ENCODE measurements at places on chromosomes 16 and 17.

DNA sequence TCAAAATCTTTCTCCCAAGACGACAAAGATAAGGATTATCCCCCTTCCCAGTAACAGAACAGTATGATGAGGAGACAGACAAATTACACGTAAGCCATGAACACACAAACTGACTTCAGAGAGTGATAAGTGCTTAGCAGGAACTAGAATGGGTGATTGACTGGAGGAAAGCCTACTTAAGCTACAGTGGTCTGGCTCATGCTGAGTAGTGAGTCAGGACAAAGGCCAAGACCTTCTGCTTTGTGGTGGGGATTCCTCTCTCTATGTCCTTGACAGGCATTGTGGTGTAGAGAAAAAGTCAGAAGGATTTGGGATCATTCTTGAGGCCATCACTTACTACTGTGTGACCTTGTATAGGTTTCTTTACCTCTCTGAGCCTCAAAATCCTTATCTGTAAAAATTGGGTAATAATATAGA lies 381.9 kb upstream of the CCL2 start:
- DNase-seq: no peak

GRCh38 chr16:11004973-11005610 lies 60.7 kb downstream of the CLEC16A start:
- no peak for DNase-seq

GRCh38 chr16:11349599-11350276 lies 4.5 kb downstream of the RMI2 start:
- no peak for DNase-seq

- DNase-seq: no peak
These were observed 2.6 kb upstream of the MBTPS1 start for GRCh38 chr16:84119368-84119767.

GRCh38 chr16:3007957-3008689 lies 4.6 kb upstream of the CLDN9 start:
- DNase-seq: no peak

DNA sequence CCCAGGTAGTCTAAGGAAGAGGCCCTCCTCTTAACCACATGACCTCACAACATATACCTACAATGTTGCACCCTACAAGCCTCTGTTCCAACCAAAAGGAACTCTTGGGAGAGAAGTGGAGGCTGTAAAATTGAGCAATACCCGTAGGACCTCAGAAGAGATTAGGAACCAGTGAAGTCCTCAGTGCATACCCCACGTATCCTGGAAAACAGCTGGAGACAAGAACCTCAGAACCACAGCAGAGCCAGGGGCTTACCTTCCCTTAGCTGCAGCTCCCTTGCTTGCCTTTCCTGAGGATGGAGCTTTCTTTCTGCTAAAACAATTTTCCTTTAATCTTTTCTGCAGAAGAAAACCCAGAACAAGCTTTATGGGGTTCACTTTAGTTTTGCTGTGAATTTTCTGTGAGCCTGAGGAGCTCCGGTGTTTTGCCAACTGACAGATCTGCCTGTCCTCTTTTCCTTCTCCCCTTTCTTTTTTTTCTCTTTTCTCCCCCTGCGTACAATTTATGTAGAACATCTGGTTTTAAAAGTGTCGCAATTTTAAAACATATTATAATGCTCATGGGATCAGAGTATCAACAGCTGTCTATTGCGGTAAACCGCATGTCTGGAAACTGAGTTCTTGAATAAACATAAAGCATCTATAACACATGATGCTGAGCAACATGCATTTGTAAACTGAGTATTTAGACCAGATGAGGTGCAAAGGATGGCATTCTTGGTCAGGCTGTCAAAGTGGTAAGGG lies 226.4 kb upstream of the MAF start:
- DNase-seq: no peak

DNA sequence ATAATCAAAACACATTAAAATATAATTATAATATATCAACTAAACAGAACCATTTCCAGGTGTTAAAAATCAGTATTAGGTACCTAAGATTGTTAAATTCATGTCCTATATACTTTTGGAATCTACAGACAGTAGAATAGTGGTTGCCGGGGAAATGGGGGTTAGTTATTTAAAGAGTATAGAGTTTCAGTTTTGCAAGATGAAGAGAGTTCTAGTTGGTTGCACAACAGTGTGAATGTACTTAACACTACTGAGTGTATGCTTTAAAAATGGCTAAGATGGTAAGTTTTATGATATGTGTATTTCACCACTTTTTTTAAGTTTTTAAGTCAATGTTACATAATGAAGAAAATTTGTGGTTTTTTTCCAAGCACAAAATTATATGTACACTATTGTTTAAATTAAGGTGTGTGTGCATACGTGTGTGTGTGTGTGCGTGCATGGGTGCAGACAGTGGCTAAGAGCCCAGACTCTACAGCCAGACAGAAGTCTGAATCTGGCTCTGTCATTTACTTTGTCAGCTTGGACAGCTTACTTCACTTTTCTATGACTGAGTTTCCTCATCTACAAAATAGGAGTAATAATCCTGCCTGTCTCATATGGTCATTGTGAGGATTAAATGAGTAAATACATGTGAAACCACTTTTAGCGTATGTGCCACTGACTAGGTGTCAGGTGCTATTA lies 25.3 kb upstream of the PHAF1 start:
- DNase-seq: no peak

GRCh38 chr17:9729034-9729650 lies 62.2 kb downstream of the DHRS7C start:
- no peak for DNase-seq

- DNase-seq: no peak
These were observed 54.8 kb downstream of the RMI2 start for GRCh38 chr16:11400076-11400475.

- DNase-seq: no peak
These were observed 84.1 kb upstream of the CPHXL start for GRCh38 chr16:75810342-75810741.

GRCh38 chr16:12089492-12090150 lies 113.1 kb downstream of the SNX29 start:
- peak; percentile 22 for DNase-seq

DNA sequence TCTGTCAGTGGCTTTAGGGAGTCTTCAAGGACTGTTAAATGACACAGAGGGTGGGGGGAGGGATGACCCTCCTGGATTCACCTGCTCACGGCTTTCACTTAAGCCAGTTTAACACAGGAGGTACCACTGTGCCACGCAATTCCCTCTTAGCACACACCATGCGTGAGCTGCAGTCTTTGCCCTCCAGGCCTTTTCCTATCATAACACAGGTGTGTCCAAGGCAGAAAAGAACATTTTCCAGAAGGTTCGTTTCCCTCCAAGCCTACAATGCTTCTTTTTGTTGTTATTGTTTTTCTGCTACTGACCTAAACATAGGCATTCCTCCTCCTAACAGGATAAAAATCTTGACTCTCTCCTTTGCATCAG lies 1.1 kb downstream of the ZFHX3 start:
- DNase-seq: no peak

GRCh38 chr16:35572186-35572585 lies 2112.8 kb downstream of the TP53TG3F start:
- no peak for DNase-seq

GRCh38 chr16:20944861-20945574 lies 44.4 kb downstream of the LYRM1 start:
- DNase-seq: peak; percentile 4

DNA sequence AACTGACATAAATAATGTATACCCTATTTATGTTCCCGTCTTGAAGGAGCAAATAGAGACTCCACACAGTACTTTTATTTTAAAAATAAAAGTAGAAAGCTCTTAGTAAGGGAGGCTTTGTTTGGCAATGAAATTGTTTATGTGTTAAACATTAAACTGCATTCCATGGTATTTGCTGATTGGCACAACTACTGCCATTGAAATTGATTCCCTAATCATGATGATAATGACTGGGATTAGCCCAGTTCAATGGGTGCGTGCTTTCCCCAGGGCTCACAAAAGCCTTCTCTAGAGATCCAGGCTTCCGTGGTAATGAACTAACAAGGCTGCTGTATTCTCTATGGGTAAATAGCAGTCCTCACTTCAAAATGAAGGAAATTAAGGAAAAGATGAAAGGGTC lies 67.5 kb downstream of the GPRC5B start:
- DNase-seq: no peak

DNA sequence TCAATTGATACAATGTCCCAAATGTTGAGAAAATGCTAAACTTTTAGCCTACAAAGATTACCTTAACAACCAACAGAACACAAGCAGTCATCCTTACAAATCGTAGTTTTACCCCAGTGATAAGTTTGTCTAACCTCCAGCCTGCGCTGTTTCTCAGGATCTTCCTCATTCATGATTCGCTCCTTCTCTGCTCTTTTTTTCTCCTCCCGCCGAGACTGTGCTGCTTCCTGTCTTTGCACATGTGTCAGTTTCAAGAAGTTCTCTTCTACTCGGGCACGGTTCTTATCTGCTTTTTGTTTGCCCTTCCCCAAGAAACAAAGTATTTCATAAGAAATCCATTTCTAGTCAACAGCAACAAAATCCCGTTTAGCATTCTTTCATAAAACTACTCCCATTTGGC lies 10.2 kb upstream of the STRADA start:
- peak; percentile 50 for DNase-seq

- DNase-seq: peak; percentile 94
These were observed at the start of gene HDAC5 for GRCh38 chr17:44123356-44124117. Gene HDAC5 (minus strand): TSS chr17:44123641. CDS start chr17:44117515, 6,126 bp downstream.

GRCh38 chr16:53511403-53512280 lies 8.6 kb upstream of the AKTIP start:
- DNase-seq: no peak

DNA sequence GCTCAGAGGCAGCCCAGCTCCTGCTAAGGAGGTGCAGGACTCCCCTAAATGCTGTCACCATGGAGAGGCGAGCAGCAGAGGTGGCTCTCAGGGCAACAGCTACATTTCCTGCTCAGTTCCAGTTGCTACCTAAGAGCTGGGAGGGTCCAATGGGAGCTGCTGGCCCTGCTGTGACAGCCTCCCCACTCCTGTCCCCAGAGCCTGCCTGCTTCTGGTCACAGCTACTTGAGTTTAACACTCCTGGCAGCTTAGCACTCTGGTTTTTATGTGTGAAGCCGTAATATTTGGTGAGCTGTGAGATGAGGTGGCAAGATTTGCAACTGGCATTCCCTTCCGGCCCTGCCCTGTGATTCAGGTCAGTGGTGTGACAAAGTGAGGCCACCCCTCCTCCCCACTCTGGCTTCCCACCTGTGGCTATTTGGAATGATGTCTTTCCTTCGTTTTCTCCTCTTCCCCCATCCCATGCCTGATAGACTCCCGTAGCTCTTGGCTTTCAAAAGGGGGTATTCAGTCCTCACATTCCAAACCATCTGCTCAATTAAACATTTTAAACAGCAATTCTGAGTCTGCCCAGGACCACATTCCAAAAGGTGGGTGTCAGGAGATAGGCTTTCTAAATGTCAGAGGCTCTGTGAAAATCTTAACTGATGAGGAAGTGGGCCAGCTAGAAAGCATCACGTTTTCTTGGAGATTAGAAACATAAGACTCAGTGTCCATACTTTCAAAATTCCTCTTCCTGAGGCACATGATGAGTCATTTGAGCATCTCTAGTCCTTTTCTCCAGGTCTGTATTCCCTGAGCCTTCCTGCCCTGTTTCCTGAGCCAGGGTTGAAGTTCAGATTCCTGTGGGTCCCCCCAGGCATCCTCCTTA lies 42.6 kb upstream of the SKAP1 start:
- no peak for DNase-seq

DNA sequence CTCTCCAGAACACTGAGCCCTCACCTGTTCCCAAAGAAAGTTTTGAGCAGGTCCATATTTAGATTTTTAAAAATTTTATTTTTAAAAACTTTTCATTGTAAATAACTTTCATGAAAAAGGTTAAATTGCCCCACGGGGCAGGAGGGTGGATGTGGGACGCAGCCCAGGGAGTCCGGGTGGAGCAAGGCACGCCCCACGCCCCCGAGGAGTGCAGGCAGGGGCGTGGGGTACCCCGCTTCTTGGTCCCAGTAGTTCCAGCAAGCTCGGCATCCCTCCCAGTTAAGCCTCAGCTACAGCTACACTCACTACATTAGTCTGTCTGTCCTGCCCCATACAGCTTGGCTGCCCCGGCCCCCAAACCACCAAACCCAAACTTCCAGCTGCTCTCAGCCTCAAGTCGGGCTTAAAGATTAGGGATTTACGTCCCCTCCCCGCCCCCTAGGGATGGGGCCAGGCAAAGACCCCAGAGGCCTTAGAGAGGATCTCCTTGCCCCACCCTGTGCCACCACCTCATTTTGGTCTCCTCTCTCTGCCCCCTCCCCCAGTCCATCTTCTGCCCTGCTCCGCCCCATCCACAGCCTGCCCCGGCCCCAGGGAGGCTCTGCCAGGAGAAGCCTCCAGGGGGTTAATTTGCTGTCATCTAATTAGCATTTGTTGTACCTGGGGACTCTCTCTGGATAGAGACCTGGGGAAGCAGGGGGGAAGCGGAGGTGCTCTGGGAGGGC lies 4.6 kb downstream of the FOXJ1 start:
- no peak for DNase-seq

- no peak for DNase-seq
These were observed 30.9 kb downstream of the PGS1 start for GRCh38 chr17:78409191-78409928.

- no peak for DNase-seq
These were observed 67.4 kb downstream of the SIAH1 start for GRCh38 chr16:48317614-48318315.

DNA sequence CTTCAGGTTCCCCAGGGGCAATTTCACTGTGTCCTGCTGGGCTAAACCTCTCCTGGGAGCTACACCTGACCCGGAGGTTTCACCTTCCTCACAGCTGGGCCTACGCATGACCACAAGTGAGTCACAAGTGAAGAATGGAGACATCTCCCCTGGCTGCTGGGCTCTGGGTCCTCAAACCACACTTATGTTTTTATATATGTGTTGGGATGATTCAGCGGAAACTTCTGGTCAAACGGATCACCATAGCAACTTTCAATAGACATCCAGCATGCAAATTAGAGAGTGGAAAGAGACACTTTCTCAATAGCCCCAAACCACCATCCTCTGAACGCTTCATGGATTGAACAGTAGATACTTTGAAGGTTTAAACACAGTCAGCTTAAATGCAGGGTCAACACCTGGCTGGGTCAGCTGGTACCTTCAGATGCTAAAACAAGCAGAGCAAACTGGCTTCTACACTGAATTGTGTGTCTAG lies 28.0 kb upstream of the MAF start:
- DNase-seq: peak; percentile 79

DNA sequence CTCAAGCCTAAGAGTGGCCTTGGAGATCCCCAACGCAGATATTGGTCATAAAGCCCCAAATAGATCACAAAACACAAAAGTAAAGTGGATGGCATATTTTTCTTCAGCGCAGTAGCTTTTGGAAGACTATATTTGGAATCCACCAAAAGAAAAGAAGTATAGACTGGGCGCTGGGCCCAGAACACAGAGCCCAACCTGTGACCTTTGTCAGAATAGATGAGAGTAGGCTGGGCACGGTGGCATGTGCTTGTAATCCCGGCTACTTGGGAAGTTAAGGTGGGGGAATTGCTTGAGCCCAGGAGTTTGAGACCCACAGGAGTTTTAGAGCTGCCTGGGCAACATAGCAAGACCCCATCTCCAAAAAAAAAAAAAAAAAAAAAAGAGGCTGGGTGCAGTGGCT lies 14.6 kb downstream of the SCIMP start:
- DNase-seq: no peak

Data from naive thymus-derived CD4-positive, alpha-beta T cell (primary cell).